ENCODE measurements at places on chromosomes 7 and 10.

DNA sequence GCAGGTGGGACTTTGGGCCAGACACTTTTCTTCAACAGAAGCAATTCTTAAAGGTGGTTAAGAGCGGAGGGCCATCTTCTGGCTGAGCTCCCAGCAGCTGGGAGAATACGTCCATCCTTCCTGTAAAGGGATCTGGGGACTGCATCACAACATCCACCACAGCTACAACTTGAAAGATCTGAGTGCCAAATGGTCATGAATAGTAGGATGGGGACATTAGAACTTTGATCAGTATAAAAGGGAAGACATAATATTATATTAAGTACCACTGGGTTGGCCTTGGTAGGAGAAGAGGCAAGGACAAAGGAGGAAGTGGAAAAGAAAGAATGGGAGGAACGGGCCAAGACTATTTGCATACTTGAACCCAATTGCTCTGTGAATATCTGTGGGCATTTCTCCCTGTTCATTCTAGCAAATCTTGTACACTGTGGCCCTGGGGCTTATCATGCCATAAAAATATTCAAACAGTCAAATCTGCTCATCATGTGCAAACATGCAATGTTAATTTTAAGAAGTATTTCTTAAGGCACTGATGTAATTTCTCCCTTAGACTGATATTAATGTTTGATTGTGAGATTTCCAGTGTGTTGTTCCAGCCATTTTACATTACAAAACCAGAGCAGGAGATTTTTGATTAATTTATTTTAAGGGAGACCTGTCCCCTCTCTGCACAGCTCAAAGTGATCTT lies 65.5 kb upstream of the CREB5 start:
- peak overlapping the region; percentile 62 for H3K27ac ChIP-seq
- no peak overlapping the region for H3K4me3 ChIP-seq

DNA sequence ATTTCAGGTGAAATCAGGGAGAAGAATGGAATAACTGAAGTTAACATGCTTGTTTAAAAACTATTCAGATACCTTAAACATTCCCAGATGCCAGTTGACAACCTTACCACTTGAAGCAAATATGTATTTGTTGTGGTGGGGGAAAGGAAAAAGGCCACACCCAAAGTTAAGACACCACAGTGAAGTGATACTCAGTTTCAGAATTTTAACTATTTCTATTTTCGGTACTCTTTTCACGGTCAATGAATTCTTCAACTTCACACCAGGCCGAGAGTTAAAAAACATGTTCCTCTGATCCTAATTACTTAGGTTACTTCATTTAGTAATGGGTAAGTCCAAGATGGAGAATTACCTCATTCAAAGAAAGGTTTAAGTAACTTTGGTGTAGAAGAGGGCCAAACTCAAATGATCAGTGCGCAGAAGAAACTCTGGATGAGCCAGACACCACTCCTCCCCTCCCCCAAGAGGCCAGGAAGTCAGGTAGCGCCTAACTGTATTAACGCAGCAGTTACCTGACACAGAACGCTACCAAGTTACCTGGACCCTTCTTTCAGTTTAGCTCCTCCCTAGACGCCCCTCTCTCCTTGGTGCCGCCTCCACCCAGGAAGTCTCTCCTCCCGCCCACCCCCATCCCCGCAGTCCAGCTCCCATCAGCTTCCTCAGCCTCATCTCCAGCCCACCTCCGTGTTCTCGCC lies 700 bp downstream of the MTPN start:
- no peak for DNase-seq
- H3K4me1 ChIP-seq, result peaks cover 25% of the 10 kb centered on the region
- peak overlapping the region; percentile 87 for H3K4me3 ChIP-seq
- peak overlapping the region; percentile 72 for H3K27ac ChIP-seq
- peaks cover 34% of the 10 kb centered on the region for H3K36me3 ChIP-seq

- no peaks in the 10 kb centered on the region for H3K27me3 ChIP-seq
- DNase-seq, result no peak
- H3K4me3 ChIP-seq, result no peak overlapping the region
- no peak overlapping the region for H3K27ac ChIP-seq
- H3K4me1 ChIP-seq, result peaks cover 21% of the 10 kb centered on the region
Observed at GRCh38 chr10:70575874-70576802, 26.4 kb downstream of the PRF1 start.

DNA sequence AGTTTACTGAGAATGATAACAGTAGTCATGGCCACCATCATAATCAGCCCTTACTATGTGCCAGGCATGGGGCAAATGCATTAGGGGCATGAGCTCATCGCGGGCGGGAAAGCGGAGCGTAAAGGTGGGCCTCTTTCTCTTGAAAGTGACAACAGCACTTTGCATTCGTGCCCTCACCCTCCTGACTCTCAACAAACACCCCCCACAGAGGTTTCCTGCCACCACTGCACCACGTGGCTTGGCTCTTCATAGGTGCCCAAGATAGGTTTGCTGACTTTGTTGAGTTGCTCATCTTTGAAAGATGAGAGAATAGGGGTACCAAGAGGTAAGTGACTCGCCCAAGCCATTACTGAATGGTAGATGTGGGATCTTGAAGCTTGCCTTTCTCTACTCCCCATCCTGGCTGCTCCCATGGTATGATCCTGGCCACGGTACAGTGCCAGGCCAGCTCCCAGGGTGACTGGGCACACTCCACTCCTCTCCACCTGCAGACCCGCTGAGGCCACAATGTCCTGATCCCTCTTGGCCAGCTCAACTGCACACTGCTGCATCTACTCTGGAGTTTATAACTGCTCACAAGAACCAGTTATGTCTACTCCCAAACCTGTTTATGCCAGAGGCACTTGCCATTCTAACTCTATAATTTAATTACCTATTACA lies 26.0 kb downstream of the SLIT1 start:
- no peaks in the 10 kb centered on the region for H3K27me3 ChIP-seq
- H3K36me3 ChIP-seq, result no peaks in the 10 kb centered on the region
- DNase-seq, result no peak

DNA sequence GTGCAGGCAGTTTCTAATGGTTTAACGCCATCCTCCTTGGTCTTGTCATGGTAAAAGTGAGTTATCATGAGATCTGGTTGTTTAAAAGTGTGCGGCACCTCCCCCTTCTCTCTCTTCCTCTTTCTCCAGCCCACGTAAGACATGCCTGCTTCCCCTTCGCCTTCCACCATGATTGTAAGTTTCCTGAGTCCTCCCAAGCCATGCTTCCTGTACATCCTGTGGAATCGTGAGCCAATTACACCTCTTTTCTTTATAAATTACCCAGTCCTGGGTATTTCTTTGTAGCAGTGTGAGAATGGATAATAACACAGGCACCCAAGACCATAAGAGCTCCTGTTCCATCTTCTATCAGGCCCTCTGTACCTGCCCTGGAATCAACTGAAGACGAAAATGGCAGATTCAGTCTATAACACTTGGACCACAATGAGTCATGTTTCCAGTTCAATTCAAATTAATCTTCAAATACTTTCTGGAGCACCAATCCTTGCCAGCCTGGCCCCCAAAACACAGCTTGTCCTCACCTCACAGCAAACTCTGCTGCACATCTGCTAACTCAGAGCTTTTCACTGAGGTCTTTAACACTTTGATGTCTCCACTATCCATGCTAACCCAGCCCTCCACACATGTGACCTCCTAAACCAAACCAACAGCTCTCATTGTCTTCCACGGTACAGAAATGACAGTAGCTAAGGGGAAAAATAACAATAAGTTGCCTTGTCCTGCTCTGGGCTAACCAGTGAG lies 73.2 kb downstream of the SFMBT2 start:
- no peak overlapping the region for H3K4me3 ChIP-seq
- no peaks in the 10 kb centered on the region for H3K36me3 ChIP-seq
- no peak for DNase-seq
- no peak overlapping the region for H3K27ac ChIP-seq
- no peaks in the 10 kb centered on the region for H3K27me3 ChIP-seq

DNA sequence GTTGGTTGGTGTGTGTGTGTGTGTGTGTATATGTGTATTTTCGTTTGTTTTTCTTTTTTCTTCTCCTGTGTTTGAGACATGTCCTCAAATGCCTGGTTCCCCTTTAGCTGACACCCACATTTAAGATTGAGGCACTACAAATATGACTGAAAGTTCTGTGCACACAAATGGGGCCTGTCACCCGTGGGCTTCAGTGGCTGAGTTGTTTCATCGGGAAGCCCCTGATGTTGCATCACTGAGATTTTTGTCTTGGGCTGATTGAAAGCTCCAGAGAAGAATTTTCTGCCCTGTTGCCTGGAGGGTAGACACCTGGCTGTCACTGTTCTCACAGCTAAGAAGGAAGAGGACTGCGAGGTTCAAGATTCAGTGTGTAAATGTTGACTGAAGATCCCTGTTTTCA lies 283.8 kb upstream of the C7orf33 start:
- no peaks in the 10 kb centered on the region for H3K27me3 ChIP-seq
- H3K36me3 ChIP-seq, result no peaks in the 10 kb centered on the region
- no peak for DNase-seq
- no peak overlapping the region for H3K4me3 ChIP-seq

GRCh38 chr7:51224811-51225595 lies 91.6 kb downstream of the COBL start:
- no peaks in the 10 kb centered on the region for H3K27me3 ChIP-seq
- no peaks in the 10 kb centered on the region for H3K36me3 ChIP-seq

DNA sequence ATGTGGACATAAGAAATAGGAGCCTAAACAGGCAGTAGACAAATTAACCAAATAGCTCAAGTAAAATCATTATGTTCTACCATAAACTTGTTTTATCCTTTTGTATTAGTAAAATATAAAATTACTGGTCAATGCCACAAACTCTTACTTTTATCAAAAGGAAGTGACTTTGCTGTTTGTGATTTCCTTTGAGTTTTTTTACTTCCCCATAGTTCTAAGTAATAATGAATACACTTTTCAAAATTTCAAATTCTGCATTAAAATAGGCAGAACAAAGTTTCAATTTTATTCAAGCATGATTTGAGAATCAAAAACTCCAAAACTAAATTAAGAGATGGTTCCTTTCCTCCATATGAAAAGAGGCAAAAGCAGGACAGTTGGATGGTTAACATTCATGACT lies 139.7 kb upstream of the ABCB5 start:
- no peak overlapping the region for H3K4me3 ChIP-seq
- no peak for DNase-seq
- H3K27me3 ChIP-seq, result no peaks in the 10 kb centered on the region

DNA sequence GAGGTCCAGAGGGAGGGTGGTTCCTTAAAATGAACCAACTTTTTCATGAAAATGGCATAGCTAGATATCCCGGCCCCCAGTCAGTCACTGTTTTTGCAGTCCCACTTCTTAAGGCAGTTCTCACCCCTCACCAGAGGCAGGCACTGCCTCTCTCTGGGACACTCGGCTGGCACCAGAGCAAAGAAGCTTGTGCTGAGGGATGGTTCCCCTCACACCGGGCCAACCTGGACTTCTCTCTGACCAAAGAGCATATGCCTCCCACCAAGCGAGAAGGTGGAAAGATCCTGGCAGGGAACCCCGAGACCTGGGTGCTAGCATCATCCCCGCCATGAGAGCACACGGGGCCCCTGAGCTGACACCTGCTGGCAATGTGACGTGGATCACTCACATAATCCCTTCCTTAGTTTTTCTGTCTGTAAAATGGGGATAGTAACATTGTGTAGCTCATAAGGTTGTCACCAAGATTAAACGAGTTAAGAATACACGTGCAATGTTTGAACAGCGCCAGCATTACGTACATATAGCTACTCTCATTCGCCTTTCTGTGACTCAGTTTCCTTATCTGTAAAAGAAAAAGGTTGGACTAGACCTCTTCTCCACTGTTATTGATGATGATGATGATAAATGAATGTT lies 88.5 kb downstream of the PARP12 start:
- no peak overlapping the region for H3K4me3 ChIP-seq
- H3K4me1 ChIP-seq, result no peaks in the 10 kb centered on the region
- DNase-seq, result no peak
- H3K27ac ChIP-seq, result no peak overlapping the region
- H3K36me3 ChIP-seq, result no peaks in the 10 kb centered on the region
